ENCODE measurements at places on chromosomes 4 and X.

GRCh38 chrX:154018518-154019060, 1.1 kb downstream of the IRAK1 start:
- no peak for DNase-seq

DNA sequence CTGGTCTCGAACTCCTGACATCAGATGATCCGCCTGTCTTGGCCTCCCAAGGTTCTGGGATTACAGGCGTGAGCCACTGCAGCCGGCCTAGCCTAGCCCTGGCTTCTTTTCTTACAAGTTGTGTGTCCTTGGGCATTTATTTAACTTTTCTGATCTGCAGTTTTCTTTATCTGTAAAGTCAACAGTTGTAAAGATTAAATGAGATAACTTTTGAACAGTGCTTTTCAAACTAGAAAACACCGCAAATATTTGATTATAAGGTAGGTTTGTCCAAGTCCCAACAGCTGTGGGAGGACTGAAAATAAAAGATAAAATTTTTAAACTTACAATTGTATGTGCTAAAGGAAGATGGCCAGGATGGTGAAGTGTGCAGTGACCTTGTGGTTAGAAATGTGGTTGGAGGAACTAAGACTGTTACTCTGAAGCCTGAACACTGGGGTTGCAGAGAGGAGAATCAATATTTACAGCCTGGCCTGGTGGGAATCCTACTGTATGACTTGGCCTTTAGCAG, 44.8 kb downstream of the GSX2 start:
- no peak for DNase-seq

DNA sequence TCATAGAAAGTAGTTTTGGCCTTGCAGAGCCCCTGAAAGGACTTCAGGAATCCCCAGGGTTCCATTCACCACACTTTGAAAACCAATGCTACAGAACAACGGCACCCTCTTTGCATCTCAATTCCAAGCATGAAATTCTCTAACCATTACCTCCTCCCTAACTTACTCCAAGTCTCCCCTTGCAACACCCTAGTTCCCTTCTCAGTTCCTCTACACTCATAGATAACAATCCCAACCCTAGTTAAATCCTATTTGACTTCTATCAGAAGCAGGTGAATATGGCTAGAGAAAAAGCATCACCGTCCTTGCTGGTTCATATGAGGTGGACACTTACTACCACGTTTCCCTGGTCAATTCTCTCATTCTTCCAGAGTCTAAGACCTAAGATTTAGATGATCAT, 2.4 kb downstream of the RCHY1 start:
- no peak for DNase-seq

DNA sequence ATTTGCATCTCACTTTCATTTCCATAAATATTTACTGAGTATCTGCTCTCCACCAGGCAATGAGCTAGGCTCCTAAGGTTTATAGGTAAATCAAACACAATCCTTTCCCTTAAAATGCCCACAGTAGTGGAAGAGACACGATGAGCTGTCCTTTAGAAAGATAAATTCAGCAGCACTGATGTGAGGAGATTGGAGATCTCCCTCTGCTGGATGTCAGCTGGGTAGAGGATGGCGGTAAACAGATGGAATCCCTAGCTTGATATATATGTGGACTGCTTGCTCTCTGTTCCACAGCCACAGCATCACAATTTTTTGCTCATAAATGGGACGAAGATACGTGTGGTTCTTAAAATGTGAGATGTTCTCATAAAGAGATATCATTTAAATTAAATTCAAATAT, 216.4 kb upstream of the RASGEF1B start:
- DNase-seq = no peak

DNA sequence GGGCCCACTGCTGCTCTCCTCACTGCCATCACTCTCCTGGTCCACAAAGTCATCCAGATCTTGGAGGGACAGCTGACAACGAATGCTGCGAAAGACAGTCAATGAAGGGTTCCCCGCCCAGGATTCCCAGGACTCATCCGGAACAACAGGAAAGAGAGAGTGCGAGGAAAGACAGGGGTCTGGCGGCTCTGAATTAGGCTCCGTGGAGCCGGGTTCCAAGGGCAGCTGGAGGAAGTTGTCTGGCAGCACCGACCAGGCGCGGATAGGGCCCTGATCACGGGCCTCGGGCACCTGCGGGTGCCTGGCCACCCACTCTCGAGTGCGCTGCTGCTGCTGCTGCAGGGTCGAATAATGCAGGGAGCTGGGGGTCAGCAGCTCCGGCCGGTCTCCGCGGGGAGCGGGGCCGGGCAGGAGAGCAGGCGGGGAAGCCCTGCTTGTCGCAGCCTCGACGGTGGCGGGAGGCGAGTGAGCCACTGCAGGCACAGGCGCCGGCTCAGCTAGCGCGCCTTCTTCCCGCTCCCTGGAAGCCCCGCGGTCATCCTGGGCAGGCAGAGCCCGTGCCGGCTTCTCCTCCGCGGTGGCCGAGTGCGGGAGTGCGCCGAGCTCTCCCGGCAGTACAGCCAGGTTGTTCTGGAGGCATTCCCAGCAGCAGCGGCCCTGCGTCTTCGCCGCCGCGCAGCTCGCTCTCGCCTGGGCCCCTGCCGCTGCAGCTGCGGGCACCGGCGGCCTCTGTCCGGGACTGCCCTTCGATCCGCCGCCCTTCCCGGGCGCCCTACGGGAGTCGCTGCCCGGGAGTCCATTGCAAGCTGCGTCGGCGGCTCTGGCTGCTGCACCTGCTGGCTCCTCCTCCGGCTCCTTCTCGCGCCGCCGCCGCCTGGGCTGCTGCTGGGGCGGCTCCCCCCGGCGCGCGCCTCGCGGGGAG, 1.1 kb downstream of the SOWAHB start:
- no peak for DNase-seq

DNA sequence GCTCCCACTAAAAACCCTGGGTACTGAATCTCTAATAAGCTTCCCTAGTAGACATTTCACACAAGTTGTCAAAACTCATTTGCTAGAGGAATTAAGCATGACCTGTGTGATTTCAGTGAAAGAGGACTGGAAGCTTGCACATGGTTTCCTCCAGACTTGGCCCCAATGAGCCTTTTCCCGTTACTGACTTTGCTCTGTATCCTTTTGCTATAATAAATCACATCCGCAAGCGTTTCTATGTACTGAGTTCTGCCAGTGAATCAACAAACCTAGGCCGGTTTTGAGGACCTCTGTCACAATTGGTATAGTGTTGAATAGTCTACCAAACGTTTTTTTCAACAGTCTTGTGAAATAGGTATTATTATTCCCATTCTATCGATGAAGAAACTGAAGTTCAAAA, 8.2 kb downstream of the ATP11C start:
- DNase-seq = no peak

- DNase-seq = no peak
Observed at GRCh38 chr4:42268824-42269223, 116.4 kb upstream of the BEND4 start.

DNA sequence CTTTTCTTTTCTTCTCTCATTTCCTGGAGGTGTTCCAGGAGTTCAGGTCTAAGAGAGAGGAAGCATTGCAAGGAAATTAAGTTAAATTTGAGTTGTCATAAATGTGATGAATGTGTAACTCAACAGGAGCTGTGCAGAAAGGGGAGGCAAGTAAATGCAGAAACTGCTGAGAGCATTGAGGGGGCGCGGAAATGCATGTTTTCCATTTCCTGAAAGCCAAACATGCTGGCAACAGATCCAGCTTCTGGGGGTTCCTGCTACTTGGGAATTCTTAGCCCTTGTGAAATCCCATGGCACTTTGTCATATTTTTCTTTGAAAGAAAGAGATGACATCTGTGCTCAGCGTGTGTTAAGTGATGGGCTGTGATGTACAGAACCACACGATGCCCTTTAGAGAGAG, 33.8 kb upstream of the NAP1L5 start:
- DNase-seq = no peak

GRCh38 chr4:14848229-14848628, 154.1 kb upstream of the CPEB2 start:
- DNase-seq = no peak

- DNase-seq = no peak
Observed at GRCh38 chr4:157096439-157096838, 20.5 kb downstream of the GLRB start.

DNA sequence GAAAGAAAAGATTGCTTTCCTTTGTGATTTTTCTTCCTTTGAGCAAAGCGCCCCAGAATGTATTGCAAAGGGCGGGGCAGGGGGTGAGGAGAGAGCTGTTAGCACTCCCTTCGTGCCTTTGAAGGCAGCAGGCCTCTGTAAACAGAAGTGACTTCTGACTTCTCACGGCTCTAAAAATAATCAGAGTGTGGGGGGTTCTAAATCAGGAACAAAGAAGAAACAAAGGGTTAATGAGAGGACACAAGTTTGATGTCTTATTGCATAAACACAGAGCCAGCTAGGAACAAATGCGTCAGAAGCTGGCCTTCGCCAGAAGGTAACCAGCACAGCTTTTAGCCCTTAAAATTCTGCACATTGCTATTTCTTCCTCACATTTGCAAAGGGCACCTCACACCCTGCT, 626.2 kb downstream of the MID1IP1 start:
- DNase-seq = no peak

GRCh38 chr4:7649741-7650531, 215.2 kb upstream of the PSAPL1 start:
- no peak for DNase-seq

GRCh38 chr4:2172627-2173231, 69.2 kb downstream of the HAUS3 start:
- no peak for DNase-seq

- no peak for DNase-seq
Observed at GRCh38 chrX:19866626-19867410, 20.6 kb downstream of the SH3KBP1 start.

GRCh38 chrX:56000174-56000573, 232.0 kb upstream of the KLF8 start:
- no peak for DNase-seq

DNA sequence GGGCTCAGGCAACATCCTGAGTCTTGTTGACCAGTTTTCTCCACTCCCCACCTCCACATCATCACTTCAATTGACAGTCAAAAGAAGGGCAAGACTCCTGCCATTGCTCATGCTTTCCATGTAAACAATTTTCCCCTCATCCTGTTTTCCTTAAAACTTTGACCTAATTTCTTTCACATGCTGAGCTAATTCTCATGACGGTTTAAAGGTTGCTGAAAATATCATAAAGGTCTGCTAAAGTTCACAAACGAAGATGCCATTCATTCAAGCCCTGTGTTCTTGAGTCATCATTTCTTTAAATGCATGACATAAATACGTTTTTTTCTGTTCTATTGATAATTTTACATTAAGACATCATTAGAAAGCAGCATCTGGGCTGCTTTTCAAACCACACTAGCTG, 353.9 kb downstream of the NKX6-1 start:
- no peak for DNase-seq

GRCh38 chr4:7820031-7820818, 119.4 kb downstream of the AFAP1 start:
- DNase-seq = no peak

- DNase-seq = no peak
Observed at GRCh38 chr4:19508442-19508841, 743.3 kb upstream of the SLIT2 start.

- no peak for DNase-seq
Observed at GRCh38 chr4:148847544-148848255, 405.5 kb upstream of the NR3C2 start.

- no peak for DNase-seq
Observed at GRCh38 chr4:121822796-121823504, 733 bp downstream of the CCNA2 start.

- DNase-seq = peak; percentile 52
Observed at GRCh38 chrX:116204932-116205331, 34.4 kb downstream of the AGTR2 start.

All from NCI-H748 treated with DMSO at 0.1 percent for 48 hours (cell line).